Uterine smooth muscle cell (primary cell): ENCODE measurements at places on chromosomes 5 and 9. TPM values are rescaled to one million over a fixed set of nuclear protein-coding genes. Genes with fewer than 3 reads are reported as not detected.

Gene TEK
- 3.1 and 3.6 TPM in 2 replicates for total RNA-seq

Gene DDX4
- not detected in 2 replicates for total RNA-seq

Gene TAF11L5
- not detected in 2 replicates for total RNA-seq

Gene ANGPTL2
- 24.1 and 89.6 TPM in 2 replicates for total RNA-seq

Gene TMEM252
- 0.12 TPM in 1 of 2 replicates, not detected in the other for total RNA-seq

Gene ASPN
- 1.00 and 2.9 TPM in 2 replicates for total RNA-seq
